Tibial nerve (tissue), 4 donors: ENCODE measurements at places on chromosomes 16 and 17. TPM values are rescaled to one million over a fixed set of nuclear protein-coding genes. Genes with fewer than 3 reads are reported as not detected.
A peak's percentile ranks its signal among the peaks of the same experiment; 100 is the strongest.

DNA sequence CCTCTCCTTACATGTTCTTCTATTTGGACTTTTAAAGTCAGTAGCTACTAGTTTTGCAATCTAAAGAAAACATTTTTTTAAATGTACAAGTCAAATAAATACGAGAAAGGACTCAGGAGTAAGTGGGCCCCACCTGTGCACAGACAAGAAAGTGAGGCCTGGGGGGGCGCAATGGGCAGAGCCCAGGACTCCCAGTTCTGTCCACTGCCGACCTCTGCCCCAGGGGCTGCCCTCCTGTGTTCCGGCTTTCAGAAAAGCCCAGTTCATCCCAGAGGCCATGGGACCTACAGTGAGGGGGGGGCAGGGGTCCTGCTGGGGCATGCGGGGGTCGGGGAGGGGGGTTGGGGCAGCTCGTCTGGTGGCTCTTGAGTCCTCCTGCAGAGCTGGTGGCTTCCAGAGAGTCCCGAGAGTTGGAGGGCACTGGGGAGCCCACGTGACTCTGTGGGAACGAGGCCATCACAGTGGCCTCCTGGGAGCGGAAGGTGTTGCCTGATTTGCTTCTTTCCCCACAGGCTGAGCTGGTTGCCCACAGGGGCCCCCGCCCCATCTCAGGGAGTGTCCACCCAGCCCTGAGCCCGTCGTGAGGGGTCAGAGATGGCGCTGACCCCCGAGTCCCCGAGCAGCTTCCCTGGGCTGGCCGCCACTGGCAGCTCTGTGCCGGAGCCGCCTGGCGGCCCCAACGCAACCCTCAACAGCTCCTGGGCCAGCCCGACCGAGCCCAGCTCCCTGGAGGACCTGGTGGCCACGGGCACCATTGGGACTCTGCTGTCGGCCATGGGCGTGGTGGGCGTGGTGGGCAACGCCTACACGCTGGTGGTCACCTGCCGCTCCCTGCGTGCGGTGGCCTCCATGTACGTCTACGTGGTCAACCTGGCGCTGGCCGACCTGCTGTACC lies 2.4 kb downstream of the UTS2R start:
- DNase-seq = no peak
- no peak overlapping the region for H3K27ac ChIP-seq
- H3K27me3 ChIP-seq = peaks cover 86% of the 10 kb centered on the region
- H3K4me3 ChIP-seq = no peak overlapping the region
- H3K36me3 ChIP-seq = no peaks in the 10 kb centered on the region
- H3K4me1 ChIP-seq = peaks cover 4% of the 10 kb centered on the region

- H3K4me1 ChIP-seq = no peaks in the 10 kb centered on the region
- no peak overlapping the region for H3K27ac ChIP-seq
- peak; percentile 57 for DNase-seq
- no peak overlapping the region for H3K4me3 ChIP-seq
- H3K27me3 ChIP-seq = no peaks in the 10 kb centered on the region
Observed at GRCh38 chr16:85253084-85253941, 141.0 kb upstream of the CIBAR2 start.

GRCh38 chr16:12420661-12421209 lies 383.0 kb downstream of the CPPED1 start:
- H3K36me3 ChIP-seq = no peaks in the 10 kb centered on the region
- no peak for DNase-seq
- no peak overlapping the region for H3K4me3 ChIP-seq
- no peak overlapping the region for H3K27ac ChIP-seq
- no peaks in the 10 kb centered on the region for H3K4me1 ChIP-seq

GRCh38 chr17:79796763-79797491 lies at the start of gene CBX8:
TSS of gene CBX8 (minus strand) at chr17:79797077. CDS start at chr17:79796998, 79 bp downstream.
- DNase-seq = peak; percentile 99
- peak within 1 kb of the TSS; percentile 86 for H3K27ac ChIP-seq
- H3K4me1 ChIP-seq = peaks cover 69% of the 10 kb centered on the region
- H3K36me3 ChIP-seq = no peaks in the 10 kb centered on the region
- peaks cover 74% of the 10 kb centered on the region for H3K27me3 ChIP-seq
- H3K4me3 ChIP-seq = peak within 1 kb of the TSS; percentile 76

- no peaks in the 10 kb centered on the region for H3K4me1 ChIP-seq
- DNase-seq = no peak
- no peaks in the 10 kb centered on the region for H3K36me3 ChIP-seq
- no peak overlapping the region for H3K4me3 ChIP-seq
Observed at GRCh38 chr16:88370365-88370764, 12.4 kb upstream of the ZNF469 start.

DNA sequence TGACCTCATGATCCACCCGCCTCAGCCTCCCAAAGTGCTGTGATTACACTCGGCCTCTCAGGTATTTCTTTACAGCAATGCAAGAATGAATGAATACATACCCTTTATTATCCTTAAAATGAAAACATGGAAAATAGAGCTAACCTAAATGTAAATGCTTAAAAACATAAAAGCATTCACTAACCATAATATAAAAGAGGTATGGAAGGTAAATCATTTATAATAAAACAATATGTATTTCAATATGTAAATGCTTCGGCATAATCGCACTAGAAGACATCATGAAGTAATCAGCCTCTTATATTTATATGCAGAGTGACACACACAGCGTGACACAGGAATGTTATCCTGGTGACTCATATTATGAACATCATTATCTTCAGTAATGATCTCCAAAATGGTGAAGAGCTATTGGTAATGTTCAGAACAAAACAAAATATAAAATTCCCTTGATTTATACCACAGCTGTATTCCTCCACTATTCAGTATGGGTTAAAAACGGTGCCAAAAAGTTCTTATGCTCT lies 53.9 kb downstream of the AIPL1 start:
- no peaks in the 10 kb centered on the region for H3K27me3 ChIP-seq
- H3K36me3 ChIP-seq = no peaks in the 10 kb centered on the region
- no peaks in the 10 kb centered on the region for H3K4me1 ChIP-seq
- DNase-seq = no peak
- no peak overlapping the region for H3K27ac ChIP-seq

- no peak overlapping the region for H3K27ac ChIP-seq
- no peaks in the 10 kb centered on the region for H3K27me3 ChIP-seq
- no peak for DNase-seq
Observed at GRCh38 chr17:66403846-66404556, 101.6 kb downstream of the PRKCA start.

DNA sequence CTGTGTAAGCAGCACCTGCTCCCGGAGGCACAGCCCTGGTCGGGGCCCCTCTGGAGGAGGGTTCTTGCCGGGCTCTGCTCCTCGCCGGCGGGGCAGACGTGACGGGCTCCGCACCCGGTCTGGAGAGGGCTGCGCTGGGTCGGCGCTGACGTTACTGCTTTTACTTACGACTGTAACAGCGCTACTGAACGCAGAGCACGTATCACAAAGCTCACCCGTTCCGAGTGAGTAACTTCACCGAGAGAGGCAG lies 1.3 kb upstream of the RAB40C start:
- peak overlapping the region; percentile 99 for H3K4me3 ChIP-seq
- peaks cover 30% of the 10 kb centered on the region for H3K4me1 ChIP-seq
- peak overlapping the region; percentile 91 for H3K27ac ChIP-seq
- no peaks in the 10 kb centered on the region for H3K36me3 ChIP-seq
- no peak for DNase-seq

GRCh38 chr17:53721101-53721500 lies 101.6 kb upstream of the KIF2B start:
- no peak overlapping the region for H3K27ac ChIP-seq
- no peaks in the 10 kb centered on the region for H3K4me1 ChIP-seq
- DNase-seq = no peak
- no peaks in the 10 kb centered on the region for H3K27me3 ChIP-seq
- H3K4me3 ChIP-seq = no peak overlapping the region

DNA sequence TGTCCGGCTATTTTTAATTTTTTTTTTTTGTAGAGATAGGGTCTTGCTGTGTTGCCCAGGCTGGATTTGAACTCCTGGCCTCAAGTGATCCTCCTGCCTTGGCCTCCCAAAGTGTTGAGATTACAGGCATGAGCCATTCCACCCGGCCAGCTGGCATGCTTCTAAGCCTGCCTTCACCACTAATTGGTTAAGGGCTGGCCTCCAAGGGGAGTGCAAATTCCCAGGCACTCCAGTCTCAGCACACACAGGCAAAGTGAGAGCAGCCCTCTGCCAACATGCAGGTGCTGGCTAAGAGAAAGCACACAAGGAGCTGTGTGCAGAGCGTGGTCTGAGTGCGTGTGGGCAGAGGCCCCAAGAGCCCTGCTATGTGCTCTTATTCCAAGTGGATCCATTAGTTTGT lies 149.8 kb upstream of the HS3ST2 start:
- H3K36me3 ChIP-seq = no peaks in the 10 kb centered on the region
- no peak for DNase-seq
- H3K4me3 ChIP-seq = no peak overlapping the region
- no peak overlapping the region for H3K27ac ChIP-seq

- DNase-seq = no peak
- H3K36me3 ChIP-seq = no peaks in the 10 kb centered on the region
- H3K4me3 ChIP-seq = no peak overlapping the region
- H3K4me1 ChIP-seq = peaks cover 15% of the 10 kb centered on the region
- H3K27me3 ChIP-seq = no peaks in the 10 kb centered on the region
Observed at GRCh38 chr16:57138281-57138935, 46.0 kb downstream of the CPNE2 start.

GRCh38 chr16:57256601-57257395 lies 11.7 kb downstream of the ARL2BP start:
- no peak for DNase-seq
- no peak overlapping the region for H3K27ac ChIP-seq
- H3K4me1 ChIP-seq = no peaks in the 10 kb centered on the region
- H3K4me3 ChIP-seq = no peak overlapping the region
- H3K36me3 ChIP-seq = peaks cover 68% of the 10 kb centered on the region
- H3K27me3 ChIP-seq = no peaks in the 10 kb centered on the region

GRCh38 chr16:84455031-84455430 lies 49.4 kb downstream of the MEAK7 start:
- H3K27ac ChIP-seq = no peak overlapping the region
- no peak for DNase-seq
- H3K27me3 ChIP-seq = no peaks in the 10 kb centered on the region
- no peak overlapping the region for H3K4me3 ChIP-seq

DNA sequence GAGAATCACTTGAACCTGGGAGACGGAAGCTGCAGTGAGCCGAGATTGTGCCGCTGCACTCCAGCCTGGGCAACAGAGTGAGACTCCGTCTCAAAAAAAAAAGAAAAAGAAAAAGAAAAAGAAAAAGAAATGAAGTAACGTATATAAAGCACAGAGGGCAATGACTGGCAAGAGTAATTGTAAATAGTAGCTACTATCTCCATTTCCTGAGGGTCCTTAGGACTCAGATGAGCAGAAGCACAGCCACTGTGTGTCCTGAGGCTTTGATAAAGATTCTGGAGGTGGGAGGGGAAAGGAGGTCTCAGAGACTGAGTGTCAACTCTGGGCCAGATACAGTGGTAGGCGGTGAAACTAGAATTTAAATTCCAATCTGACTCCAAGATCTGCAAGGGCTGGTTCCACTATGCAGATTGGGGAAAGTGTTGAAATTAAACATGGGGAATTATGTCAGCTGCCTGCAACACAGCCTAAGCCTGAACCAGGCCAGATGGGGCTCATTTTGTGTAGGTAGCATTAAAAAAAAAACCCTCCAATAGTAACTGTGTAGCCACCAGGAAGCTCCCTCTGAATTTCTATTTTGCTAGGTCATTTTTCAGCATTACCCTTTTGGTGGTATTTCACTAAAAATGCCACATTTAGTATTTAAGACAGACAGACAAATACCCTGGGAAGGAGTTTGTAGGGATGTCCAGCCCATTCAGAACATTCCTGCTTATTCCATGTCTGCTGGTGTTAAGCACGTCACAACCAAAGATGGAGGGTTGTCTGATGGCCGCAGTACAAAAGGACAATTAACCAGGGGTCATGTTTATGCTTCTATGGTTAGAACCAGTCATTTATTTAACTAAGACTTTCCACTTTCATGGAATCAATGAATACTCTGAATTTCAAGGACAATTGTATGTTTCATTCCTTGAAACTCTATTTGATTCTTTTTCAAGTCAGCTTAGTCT lies 46.1 kb downstream of the TBX4 start:
- no peak for DNase-seq
- H3K4me3 ChIP-seq = no peak overlapping the region
- peaks cover 7% of the 10 kb centered on the region for H3K4me1 ChIP-seq
- H3K27ac ChIP-seq = no peak overlapping the region

DNA sequence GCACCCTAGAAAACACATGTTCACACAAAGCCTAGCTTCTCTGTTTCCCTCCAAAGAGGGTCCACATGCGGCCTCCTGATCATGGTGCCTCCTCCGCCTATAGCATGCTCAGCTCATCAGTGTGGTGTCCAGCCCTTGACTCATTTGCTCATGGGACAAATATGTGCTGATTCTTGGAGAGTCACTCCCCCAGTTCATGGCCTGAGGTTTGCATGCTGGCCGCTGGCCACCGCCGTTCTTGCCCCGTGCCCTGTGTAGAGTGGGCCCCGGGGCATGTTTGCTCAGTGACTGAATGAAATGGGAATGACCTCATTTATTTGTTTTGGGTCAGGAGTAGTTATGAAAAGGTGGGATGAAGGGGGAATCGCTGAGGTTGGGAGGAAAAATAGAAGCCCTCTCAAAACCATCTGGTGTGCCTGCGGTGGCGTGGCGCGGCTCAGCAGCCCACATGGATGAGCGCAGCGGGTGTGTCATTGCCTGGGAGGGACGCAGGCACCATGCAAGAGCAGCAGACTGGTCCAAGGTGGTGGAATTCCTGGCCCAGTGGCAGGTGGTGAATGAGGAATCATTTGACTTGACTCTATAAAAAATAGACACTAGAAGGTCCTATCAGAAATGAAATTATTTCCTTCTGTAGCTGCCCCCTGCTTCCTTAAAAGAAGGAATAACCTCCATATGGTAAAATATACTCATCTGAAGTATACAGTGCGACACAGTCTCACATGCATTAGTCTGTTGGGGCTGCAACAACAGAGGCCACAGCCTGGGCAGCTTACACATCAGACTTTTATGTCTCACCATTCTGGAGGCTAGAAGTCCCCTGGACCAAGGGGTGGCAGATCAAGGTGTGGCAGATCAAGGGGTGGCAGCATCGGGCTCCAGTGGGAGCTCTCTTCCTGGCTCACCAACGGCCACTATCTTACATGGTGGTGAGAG lies 31.7 kb downstream of the CRISPLD2 start:
- H3K36me3 ChIP-seq = peaks cover 77% of the 10 kb centered on the region
- no peaks in the 10 kb centered on the region for H3K27me3 ChIP-seq
- no peak for DNase-seq
- no peaks in the 10 kb centered on the region for H3K4me1 ChIP-seq
- H3K4me3 ChIP-seq = no peak overlapping the region

DNA sequence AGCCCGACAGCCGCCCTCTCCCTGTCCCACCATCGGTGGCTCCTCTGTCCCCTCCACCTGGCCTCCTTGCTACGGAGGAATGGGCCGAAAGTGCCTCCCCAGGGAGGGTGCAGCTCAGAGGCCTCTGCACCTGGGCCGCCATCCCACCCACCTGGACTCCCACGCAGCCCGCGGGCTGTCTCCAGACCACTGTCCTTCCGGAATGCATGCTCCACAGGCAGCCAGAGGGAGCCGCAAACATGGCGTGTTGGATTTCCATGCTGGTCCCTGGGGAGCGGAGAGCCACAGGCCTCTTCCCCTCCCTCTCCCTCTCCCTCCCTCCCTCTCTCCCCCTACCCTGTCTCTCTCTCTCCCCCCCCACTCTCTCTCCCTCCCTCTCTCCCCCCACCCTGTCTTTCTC lies 3.0 kb downstream of the SSTR5 start:
- H3K27ac ChIP-seq = no peak overlapping the region
- H3K4me1 ChIP-seq = no peaks in the 10 kb centered on the region
- peaks cover 94% of the 10 kb centered on the region for H3K27me3 ChIP-seq
- H3K4me3 ChIP-seq = no peak overlapping the region
- no peaks in the 10 kb centered on the region for H3K36me3 ChIP-seq
- no peak for DNase-seq

The EPX gene
- not detected for total RNA-seq

The CD300H gene
- not detected for total RNA-seq

The AP1G1 gene
- total RNA-seq = 68.4 TPM

The TVP23A gene
- not detected for total RNA-seq

The TK1 gene
- 1.0 TPM for total RNA-seq

The ATP1B2 gene
- total RNA-seq = 2.3 TPM

The MAF gene
- 160 TPM for total RNA-seq

The LGALS9B gene
- total RNA-seq = not detected
